AG08396 (cell line): ENCODE measurements at places on chromosomes 6 and 20.
A peak's percentile ranks its signal among the peaks of the same experiment; 100 is the strongest.

DNA sequence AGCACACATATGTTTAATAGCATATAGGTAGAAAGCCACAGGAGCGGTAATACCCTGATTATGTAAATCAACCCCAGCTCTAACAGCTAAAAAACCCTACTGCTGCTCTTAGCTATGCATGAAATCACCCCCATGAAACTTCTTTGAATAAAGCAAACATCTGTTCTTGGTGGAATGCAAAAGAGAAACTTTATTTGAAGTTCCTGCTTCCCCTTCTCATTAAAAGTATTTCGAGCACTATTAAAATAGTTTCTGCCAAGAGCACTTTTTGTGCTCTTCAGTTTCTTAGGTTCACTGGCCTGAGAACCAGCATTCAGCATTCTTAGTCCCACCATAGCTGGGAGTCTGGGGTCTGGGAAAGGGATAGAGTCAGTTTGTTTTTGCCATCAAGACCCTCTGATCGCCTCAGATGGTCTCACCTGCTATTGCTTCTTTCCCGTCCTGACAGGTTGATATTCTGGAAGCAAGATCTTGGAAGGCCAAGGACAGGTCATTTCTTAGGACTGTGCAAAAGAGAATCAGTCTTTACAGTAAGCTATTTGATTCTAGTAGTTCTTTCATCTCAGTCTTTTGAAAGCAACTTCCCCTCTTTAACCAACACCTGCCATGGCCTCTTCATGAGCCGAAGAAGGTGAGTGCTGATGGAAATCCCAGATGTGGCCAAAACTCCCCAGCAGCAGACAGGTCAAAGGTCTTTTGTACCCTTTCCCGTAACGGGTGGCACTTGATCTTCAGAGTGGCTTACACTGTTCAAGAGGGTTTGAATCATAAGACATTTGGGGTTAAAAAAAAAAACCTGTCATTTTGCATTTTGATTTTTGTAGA lies 76.5 kb upstream of the TMEM170B start:
- no peak for DNase-seq

DNA sequence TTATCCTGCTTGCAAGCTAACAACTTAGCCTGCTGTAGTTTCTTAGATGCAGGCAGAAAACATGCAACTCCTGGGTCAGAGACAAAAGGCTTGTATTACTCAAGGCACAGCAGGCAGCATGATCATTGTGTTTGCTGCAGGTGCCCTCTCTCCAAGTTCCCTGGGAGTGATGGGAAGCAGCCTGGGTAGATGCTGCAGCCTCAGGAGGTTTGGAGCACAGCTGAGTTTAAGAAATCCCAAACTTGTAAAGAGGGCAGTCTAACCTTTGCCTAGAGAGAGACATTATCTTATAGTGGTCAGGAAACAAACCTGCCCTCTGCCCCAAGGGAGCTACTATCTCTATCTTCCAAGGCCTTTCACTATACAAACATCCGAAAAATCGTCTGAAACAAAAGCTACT lies 61.1 kb downstream of the PFDN4 start:
- DNase-seq = no peak

DNA sequence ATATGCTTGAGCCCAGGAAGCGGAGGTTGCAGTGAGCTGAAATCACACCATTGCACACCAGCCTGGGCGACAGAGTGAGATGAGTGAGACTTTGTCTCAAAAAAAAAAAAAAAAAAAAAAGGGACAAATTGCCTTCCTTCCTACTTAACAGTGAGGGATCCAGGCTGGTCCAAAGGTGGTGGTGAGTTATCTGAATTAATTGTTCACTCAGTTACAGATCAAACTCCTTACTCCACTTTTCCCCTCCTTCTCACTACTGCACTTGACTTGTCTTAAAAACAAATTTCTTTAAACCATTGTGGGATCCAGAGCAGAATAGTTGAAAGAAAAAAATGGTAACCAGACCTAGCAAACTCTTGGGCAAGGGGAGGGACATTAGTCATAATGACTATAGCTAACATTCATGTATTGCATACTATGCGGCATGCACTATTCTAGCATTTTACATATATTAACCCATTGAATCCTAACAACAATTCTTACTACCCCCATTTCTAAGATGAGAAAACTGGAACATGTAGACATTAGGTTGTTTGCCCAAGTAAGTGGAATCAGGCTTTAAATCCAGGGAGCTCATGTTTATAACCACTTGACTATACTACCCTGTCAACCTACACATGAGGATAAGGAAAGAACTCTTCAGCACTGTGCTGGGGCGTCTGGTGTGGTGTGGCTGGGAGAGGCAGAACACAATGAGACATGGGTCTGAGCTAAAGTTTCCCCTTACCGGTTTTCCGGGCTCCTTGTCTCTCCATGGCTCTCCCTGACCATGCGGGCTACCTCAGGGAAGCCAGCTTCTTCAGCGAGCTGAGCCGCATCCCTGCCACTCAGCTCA lies 1.5 kb downstream of the GPANK1 start:
- peak; percentile 36 for DNase-seq

- DNase-seq = peak; percentile 86
These were observed 14.6 kb downstream of the TJAP1 start for GRCh38 chr6:43491750-43492661.

GRCh38 chr6:26457264-26457805 lies 420 bp upstream of the BTN2A1 start:
- DNase-seq = no peak

DNA sequence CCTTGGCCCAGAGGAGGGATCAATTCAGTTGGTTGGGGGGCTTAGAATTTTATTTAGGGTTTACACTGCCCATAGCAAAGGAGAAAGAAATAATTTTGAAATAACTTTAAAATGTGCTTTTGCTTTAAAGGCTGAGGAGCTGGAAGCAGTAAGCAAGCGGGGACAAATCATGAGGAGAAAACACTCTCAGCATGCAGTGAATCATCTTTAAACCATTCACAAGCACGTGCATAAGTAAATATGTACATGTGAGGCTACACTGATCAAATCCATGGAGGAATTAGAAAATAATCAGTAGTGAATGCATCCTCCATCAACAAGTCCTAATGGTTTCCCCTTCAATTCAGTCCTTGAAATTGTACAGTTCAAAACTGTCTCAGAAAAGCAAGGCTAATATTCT lies 181.0 kb downstream of the MTFR2 start:
- peak; percentile 54 for DNase-seq

GRCh38 chr6:6816716-6817115 lies 228.2 kb downstream of the LY86 start:
- DNase-seq = no peak

DNA sequence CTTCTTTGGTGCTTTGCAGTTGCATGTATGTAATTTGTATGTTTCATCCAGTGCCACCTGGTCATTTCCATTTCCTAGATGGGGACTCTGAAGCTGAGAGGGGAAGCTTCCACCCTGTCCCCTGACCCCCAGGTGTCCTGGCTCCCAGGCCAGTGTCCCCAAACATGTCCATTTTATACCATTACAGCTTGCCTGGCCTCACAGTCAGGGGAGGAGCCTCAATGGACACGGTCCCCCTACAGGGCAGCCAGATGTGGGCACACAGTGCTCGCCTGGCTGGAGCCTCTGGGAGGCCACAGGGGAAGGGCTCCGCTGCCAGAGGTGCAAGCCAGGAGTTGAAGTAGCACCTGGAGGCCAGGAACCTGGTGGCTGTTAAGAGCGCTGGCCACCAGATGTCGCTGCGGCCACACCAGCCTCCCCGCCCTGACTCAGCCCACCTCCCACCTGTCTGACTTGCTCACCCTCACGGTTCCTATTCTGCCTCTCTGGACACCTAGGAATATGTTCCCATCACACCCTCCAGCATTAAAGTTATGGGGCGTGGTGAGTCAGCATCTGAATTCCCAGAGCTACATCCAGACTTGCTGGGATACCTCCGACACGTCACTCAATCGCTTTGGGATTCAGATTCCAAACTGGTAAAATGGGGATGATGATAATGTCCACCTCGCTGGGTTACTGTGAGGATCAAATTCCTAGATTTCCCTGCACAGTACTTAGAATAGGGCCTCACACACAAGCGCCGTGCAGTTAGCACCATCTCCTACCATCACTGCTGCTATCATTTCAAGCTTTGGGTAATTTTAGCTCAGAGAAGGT lies 107.4 kb downstream of the SULF2 start:
- DNase-seq = peak; percentile 50

- no peak for DNase-seq
These were observed 217.6 kb upstream of the HDDC2 start for GRCh38 chr6:125519367-125519766.

DNA sequence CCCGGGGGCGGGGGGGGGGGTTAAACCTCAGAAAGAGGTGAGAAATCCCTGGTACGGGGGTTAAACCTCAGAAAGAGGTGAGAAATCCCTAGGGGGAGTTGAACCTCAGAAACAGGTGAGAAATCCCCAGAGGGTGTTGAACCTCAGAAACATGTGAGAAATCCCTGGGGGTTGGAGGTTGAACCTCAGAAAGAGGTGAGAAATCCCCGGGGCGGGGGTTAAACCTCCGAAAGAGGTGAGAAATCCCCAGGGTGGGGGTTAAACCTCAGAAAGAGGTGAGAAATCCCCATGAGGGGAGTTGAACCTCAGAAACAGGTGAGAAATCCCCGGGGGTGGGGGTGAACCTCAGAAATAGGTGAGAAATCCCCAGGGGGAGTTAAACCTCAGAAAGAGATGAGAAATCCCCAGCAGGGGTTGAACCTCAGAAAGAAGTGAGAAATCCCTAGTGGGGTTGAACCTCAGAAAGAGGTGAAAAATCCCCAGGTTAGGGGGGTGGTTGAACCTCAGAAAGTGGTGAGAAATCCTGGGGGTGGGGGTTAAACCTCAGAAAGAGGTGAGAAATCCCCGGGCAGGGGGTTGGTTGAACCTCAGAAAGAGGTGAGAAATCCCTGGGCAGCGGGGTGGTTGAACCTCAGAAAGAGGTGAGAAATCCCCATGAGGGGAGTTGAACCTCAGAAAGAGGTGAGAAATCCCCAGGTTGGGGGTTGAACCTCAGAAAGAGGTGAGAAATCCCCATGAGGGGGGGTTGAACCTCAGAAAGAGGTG lies 87.4 kb downstream of the PLG start:
- DNase-seq = no peak

GRCh38 chr6:160112628-160113299 lies 8.9 kb upstream of the SLC22A1 start:
- no peak for DNase-seq

DNA sequence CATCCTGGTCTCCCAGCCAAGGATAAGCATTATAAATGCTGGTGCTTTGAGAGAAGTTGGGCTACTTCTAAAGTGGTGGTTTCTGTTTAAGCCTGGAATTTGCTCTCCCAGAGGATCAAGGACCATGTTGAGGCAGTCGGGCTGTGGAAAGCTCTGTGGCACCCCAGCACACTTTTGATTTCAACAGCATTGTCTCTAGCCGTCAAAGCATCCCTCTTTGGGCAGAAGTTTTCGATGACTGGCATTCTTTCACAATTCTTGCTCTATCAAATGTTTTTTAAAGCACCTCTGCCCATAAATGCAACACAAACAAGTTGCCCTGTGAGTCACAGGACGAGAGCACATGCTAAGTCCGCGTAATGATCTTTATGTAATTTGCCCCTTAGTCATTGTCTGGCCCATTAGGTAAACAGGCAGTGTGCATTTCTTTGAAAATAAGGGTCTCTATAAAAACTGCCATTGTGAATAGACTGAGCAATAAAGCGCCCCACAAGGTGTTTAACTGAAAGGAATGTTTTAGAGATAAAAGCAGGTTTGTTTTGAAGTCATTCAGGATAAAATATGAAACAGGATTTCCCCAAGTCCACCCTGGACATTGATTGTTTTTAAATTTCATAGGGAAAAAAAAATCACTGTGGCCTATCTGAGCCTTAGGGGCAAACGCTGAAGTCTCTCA lies 44.7 kb upstream of the FOXQ1 start:
- no peak for DNase-seq

- DNase-seq = no peak
These were observed 2.3 kb upstream of the TUBB1 start for GRCh38 chr20:59016795-59017492.

DNA sequence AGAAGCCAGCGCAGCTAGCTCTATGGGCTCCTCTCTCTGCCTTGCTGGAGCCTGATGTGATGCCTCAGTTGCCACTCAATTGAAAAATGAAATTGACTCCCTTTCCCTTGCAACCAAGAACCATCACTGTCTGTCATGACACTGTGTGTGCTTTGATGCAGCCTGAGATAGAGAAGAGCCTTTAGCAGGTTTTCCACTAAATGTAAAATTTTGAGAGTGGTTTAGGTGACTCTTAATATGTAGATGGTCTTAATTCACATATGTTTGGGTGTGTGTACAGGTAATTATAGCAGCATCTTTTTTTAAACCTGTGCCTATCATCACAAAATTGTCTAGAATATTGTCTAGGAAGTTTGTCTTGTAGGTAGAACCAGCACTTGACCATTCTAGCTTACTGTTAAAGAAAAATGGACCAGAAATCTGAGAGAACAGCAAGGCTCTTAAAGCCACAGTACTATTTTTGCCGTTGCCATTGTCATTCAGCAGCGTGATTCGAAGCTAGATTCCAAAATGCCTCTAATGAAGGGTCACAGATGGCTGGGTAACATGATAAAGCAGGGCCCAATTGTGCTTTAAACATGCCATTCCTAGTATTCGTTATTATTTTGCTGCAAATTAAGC lies 1.3 kb downstream of the ARFGEF3 start:
- DNase-seq = no peak

DNA sequence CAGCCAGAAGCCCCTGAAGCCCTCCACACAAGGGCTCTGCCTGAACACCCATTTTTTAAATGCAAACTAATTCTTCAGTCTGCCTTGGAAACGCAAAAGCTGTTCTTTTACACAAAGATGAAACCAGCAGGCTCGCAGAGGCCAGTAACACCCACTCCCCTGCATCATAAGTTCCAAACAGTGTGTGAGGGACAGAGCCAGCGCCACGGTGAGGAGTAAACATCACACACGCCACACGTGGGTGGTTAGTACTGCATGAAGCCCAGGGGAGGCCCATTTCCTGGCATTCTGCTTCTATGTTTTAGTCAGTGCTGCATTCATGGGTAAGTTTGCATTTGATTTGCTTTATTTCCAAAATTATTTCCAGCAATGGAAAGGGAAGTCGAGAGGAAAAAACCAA lies 217.7 kb upstream of the RIN2 start:
- DNase-seq = no peak

- no peak for DNase-seq
These were observed 42.8 kb downstream of the MCHR2 start for GRCh38 chr6:99951016-99951805.

- peak; percentile 87 for DNase-seq
These were observed 6.7 kb upstream of the DDR1 start for GRCh38 chr6:30877419-30878262.

GRCh38 chr20:29687438-29687837 lies 1570.0 kb upstream of the DEFB115 start:
- DNase-seq = no peak

GRCh38 chr6:129402244-129402643 lies 307.7 kb downstream of the ARHGAP18 start:
- DNase-seq = peak; percentile 9

GRCh38 chr6:10341605-10342004 lies 73.3 kb downstream of the TFAP2A start:
- DNase-seq = no peak

- peak; percentile 90 for DNase-seq
These were observed at the start of gene LY6G5C for GRCh38 chr6:31680226-31681134. TSS of gene LY6G5C (minus strand) at chr6:31681067. CDS start at chr6:31680373, 694 bp downstream.

GRCh38 chr20:45552456-45552855 lies 5.3 kb upstream of the EPPIN start:
- DNase-seq = no peak
